ENCODE measurements at places on chromosomes 13 and 19.

DNA sequence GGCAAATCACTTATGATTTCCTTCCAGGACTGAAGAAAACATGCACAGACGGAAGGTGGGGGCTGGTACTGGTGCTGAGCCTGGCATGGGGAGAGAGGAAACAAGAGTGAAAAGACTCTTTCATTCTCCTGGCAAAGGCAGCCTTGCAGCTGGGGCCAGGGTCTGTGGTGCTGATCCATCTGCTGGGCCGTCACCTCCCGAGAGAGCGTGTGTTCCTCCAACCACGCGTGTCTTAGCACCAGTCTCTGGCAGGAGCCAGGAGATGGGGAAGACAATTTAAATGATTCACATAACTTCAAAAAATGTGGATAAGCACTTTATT is 23.9 kb upstream of the SPART start:
- no peak for DNase-seq

GRCh38 chr19:13077240-13077639 is 25.4 kb downstream of the LYL1 start:
- no peak for DNase-seq

DNA sequence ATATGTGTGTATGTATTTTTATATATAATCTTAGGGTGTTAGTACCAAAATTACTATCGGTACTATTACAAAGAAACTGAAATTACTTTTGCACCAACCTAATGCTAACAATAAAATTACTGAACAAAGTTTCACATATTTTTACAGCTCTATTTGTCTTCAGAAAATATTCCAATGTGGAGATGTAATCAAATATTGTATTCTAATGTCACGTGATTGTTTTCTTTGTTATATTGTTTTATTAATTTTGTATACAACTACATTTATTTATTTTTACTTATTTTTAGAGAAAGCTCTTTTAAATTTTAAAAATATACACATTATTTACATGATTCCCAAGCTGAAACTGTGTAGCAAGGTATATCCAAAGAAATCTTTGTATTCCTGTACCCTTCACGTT is 227.1 kb upstream of the KLF12 start:
- no peak for DNase-seq

GRCh38 chr19:6724631-6725492 is 4.4 kb upstream of the C3 start:
- DNase-seq: no peak

- no peak for DNase-seq
These were observed 1.9 kb upstream of the CACNG7 start for GRCh38 chr19:53907193-53907581.

DNA sequence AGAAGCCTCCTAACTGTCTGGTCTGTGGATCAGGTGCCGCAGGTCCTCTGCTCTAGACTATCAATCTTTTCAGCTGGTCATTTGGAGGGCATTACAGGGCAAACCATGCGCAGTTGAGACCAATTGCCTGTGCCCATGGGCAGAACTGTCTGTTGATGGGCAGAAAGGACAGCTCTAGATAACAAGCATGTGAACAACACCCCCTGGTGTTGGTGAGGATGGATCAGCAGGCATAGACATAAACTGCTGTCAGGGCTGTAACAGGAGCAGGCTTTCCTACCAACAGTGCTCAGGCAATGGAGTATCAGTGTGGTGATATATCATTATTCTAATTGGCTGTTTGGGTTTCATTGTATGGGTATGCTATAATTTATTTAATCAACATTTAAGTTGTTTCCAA is 104.7 kb upstream of the KL start:
- DNase-seq: peak; percentile 56

GRCh38 chr19:2529473-2529918 is 53.6 kb downstream of the GADD45B start:
- DNase-seq: peak; percentile 97

- no peak for DNase-seq
These were observed 167.0 kb upstream of the EDNRB start for GRCh38 chr13:78085434-78086225.
